HepG2 (cell line): ENCODE measurements at places on chromosomes 4 and X. TPM values are rescaled to one million over a fixed set of nuclear protein-coding genes. Genes with fewer than 3 reads are reported as not detected.
A peak's percentile ranks its signal among the peaks of the same experiment; 100 is the strongest.

GRCh38 chrX:63754860-63755579, 30.0 kb downstream of the ARHGEF9 start:
- peak; percentile 61 for DNase-seq

GRCh38 chrX:135295238-135295943, 13.9 kb upstream of the ETDC start:
- no peak for DNase-seq

DNA sequence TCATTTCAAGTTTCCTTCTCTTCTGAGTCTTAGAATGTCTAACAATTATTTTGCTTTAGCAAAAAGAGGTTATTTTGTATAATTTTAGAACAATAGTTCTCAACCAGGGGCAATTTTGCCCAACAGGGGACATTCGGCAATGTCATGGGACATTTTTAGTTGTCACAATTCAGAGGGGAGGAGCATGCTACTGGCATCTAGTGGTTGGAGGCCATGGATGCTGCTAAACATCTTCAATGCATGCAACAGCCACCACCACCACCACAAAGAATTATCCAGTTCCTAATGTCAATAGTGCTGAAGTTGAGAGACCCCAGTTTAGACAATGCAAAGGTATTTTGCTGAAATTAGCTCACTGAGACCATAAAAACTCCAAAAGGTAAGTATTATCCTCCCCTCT, 122.5 kb downstream of the ARHGAP6 start:
- DNase-seq, result no peak

DNA sequence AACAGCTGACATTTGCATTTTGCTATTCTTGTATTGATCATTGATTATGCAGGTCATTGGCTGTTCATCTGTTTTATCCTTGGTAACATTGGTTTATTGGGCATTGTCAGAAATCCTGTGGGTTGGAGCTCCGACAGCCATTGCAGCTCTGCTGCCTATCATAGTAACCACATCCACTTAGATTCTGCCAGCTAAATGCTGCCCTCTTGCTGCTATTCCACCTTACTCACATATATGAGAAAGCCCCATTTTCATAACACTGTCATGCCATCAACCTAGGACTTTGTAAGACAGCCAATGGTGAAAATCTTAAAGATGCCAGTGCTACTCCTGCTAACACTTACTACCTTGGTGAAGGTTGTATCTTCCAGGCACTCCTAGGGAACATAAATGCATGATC, 187.3 kb upstream of the CXCL13 start:
- no peak for DNase-seq

GRCh38 chrX:40966213-40966820, 118.9 kb upstream of the USP9X start:
- DNase-seq, result no peak

Gene CXorf49
- not detected in 2 replicates for total RNA-seq

Gene HMX1
- total RNA-seq, result not detected in 2 replicates

Gene SH2D1A
- total RNA-seq, result not detected in 2 replicates

Gene PAK3
- not detected in 2 replicates for total RNA-seq

Gene CENPVL2
- total RNA-seq, result not detected in 2 replicates

Gene XG
- not detected in 2 replicates for total RNA-seq
